ENCODE measurements at places on chromosomes 3 and 15.

- DNase-seq: no peak
Observed at GRCh38 chr3:50525191-50525910, 21.9 kb upstream of the CACNA2D2 start.

GRCh38 chr3:149167898-149168297 is 38.5 kb downstream of the HPS3 start:
- no peak for DNase-seq

GRCh38 chr15:74778599-74778970 is 3.3 kb upstream of the CSK start:
- DNase-seq: no peak

GRCh38 chr3:189144645-189145044 is 27.1 kb upstream of the TPRG1 start:
- peak; percentile 33 for DNase-seq

DNA sequence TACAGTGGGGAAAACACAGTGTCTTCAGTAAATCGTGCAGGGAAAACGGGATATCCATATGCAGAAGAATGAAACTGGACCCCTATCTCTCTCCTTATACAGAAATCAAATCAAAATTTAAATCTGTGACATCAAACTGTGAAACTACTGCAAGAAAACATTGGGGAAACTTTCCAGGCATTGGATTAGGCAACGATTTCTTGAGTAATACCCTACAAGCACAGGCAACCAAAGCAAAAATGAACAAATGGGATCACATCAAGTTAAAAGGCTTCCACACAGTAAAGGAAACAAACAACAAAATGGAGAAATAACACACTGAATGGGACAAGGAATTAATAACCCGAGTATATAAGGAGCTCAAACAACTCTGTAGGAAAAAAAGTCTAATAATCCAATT is 165.3 kb downstream of the PLCL2 start:
- DNase-seq: no peak

GRCh38 chr3:162367429-162368260 is 871.0 kb downstream of the OTOL1 start:
- DNase-seq: no peak

DNA sequence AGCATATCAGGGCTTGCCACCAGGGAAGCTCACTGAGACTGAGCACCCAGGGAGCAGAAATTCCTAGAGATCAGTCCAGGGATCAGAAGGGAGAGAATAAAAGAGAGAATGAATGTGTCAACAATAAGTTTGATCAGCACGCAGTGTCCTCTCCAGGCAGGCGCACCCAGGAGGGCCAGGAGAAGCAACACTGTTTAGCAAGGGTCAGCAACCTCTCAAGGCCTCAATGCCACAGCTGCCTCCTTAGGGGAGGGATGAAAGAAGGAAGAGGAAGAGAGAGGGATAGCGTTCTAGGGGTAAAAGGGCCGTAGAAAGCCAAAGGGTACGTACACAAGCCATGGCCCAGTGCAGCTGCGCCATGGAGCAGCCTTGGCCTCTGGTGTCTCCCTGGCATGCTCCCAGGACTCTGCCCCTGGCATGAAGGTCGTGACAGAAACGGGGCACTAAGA is 399.8 kb downstream of the SHQ1 start:
- no peak for DNase-seq

GRCh38 chr3:182715006-182715405 is 78.3 kb upstream of the ATP11B start:
- no peak for DNase-seq

GRCh38 chr15:98647774-98648653 is at the start of gene IGF1R:
IGF1R (plus strand) TSS chr15:98648539; CDS start chr15:98649582, 1,043 bp downstream.
- peak; percentile 86 for DNase-seq

GRCh38 chr3:44284949-44285348 is 43.3 kb downstream of the TOPAZ1 start:
- no peak for DNase-seq

DNA sequence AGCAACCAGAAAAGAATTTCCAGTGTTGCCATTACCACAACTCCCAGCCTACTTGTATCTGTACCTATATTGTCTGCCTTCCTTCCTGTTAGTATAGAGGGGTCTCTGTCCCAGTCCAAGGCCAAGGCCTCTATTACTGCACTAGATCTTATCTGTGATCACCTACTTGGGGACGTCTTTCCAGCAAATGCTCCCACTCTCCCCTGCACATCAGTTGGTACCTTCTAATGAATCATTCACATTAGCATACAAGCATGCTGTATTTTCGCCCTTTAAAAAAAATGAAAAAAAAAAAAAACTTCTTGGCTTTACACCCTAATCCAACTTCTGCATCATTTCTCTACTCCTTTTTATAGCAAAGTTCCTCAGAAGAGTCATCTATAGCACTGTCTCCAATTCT is 4.8 kb upstream of the AVEN start:
- no peak for DNase-seq

All from naive thymus-derived CD8-positive, alpha-beta T cell (primary cell).